ENCODE measurements at places on chromosomes 12 and 14. TPM values are rescaled to one million over a fixed set of nuclear protein-coding genes. Genes with fewer than 3 reads are reported as not detected.
A peak's percentile ranks its signal among the peaks of the same experiment; 100 is the strongest.

- peaks cover 40% of the 10 kb centered on the region for H3K36me3 ChIP-seq
- no peaks in the 10 kb centered on the region for H3K27me3 ChIP-seq
- DNase-seq: no peak
These were observed 73.1 kb upstream of the GPR68 start for GRCh38 chr14:91317381-91318308.

DNA sequence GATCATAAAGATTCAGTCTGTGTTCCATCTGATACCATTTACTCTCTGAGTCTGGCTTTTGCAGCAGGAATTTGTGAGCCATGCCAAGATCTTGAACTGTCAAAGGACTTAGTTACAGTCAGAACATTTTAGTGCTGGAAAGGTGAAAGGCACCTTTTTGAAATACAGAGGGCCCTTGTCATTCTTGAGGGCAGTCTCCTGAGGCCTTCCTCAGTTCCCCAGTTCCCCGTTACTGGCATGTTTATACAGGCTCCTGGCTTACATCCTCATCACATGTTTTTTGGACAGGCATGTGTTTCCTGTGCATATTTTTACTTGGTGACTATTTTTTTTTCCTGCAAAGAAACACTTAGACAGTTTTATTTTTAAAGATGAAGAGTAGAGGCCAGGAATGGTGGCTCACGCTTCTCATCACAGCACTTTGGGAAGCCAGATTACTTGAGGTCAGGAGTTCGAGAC is 21.0 kb downstream of the CFAP54 start:
- H3K36me3 ChIP-seq: no peaks in the 10 kb centered on the region
- H3K4me1 ChIP-seq: no peaks in the 10 kb centered on the region
- no peak overlapping the region for H3K4me3 ChIP-seq
- no peak for DNase-seq
- H3K27ac ChIP-seq: no peak overlapping the region

DNA sequence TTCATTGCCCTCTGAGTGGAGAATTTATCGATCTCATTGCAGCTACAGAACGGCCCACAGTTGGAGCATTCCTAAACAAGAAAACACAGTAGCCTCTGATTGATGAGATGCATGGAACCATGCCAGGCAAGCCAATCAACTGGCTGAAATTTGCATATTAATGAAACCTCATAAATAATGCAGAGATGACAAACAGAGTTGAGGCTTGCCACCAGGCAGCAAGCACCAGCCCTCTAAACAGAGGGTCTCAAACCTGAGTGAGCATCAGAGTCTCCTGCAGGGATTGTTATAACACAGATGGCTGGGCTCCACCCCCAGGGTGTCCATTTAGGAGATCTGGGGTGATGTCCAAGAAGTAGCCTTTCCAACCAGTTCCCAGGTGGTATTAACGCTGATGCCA is 60.9 kb upstream of the CMKLR1 start:
- H3K4me1 ChIP-seq: no peaks in the 10 kb centered on the region
- H3K27me3 ChIP-seq: no peaks in the 10 kb centered on the region
- H3K27ac ChIP-seq: no peak overlapping the region
- H3K4me3 ChIP-seq: no peak overlapping the region
- no peaks in the 10 kb centered on the region for H3K36me3 ChIP-seq

DNA sequence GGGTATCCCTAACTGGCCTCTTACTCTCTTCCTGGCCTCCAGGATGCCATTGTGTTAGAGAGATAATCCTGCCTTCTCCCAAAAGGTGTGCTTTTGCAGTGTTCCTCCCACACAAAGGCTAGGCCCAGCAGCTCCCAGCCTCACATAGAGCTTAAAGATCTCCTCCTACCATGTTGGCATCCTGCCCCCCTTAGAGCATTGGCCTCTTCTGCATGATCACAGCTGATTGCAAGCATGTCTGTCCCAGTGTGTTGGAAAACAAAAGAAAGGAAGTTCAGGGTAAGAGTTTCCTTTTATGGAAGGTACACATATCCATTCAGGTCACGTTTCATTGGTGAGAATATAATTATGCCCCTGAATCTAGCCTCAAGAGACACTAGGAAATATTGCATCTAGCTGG is 405.4 kb downstream of the TMTC2 start:
- H3K4me3 ChIP-seq: no peak overlapping the region
- H3K4me1 ChIP-seq: no peaks in the 10 kb centered on the region
- H3K36me3 ChIP-seq: no peaks in the 10 kb centered on the region
- no peaks in the 10 kb centered on the region for H3K27me3 ChIP-seq

- no peaks in the 10 kb centered on the region for H3K27me3 ChIP-seq
- H3K27ac ChIP-seq: peak overlapping the region; percentile 70
- peak overlapping the region; percentile 87 for H3K4me3 ChIP-seq
- DNase-seq: peak; percentile 87
- no peaks in the 10 kb centered on the region for H3K4me1 ChIP-seq
These were observed 1.1 kb upstream of the PRKAG1 start for GRCh38 chr12:49019443-49020324.

DNA sequence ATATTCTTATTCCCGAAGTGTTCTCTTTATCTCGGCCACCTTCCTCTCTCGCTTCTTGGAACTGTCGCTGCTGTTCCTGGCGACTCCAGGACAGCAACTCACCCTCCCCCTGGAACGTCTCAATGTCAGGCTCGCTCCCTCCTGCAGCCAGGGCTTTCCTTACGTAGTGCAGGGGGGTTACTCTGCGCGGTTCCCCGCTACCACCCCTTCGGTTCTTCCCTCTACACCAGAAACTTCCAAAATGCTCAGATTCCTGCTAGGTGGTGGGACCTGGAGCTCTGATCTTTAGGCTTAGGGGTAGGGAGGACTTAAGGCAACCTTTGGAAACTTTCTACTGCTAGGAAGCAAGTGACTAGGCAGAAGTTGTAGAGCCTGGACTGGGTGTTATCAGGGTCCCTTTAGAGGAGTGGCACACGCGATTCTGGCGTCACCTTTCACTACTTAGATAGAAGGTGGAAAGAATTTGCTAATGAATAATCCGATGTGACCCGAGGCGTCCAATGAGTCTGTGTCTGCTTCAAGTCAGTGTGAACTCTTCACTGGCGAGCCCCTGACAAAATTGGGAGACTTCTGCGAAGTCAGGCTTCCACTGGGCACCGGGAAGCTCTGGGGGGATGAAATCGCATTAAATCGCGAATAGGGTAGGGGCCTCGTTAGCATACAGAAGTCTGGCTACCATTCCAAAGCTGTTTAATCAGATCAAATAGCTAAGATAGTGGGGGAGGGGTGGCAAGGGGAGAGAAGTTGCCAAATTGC is 900 bp upstream of the DPF3 start:
- H3K4me3 ChIP-seq: peak overlapping the region; percentile 90
- no peaks in the 10 kb centered on the region for H3K4me1 ChIP-seq
- no peaks in the 10 kb centered on the region for H3K36me3 ChIP-seq
- no peak overlapping the region for H3K27ac ChIP-seq
- DNase-seq: peak; percentile 83

DNA sequence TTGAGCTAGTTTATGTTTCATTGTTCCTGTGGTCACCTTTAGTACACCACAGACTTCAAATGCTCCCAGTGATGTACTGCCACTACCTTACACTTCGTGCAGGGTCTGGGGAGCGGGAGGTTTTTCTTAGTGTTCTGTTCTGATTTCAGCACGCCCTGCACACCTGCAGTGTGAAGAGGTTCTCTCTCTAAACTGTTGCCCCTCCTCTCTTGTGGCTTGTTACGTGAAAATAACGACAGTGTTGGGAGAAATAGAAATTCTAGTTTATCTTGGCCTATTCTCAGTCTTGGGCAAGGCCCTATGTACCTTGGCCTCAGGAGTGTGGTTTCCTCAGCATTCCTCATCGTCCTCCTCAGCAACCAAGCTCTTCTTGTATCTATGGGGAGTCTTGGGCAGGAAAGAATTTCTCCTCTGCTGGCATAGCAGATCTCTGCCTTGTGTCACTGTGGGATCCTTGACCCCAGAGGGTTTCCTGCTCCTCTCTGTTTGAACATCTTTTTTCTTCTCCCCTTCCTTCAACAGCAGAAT is 48.6 kb downstream of the EIF2S3B start:
- H3K36me3 ChIP-seq: no peaks in the 10 kb centered on the region
- H3K4me3 ChIP-seq: no peak overlapping the region
- H3K27ac ChIP-seq: no peak overlapping the region
- no peak for DNase-seq

DNA sequence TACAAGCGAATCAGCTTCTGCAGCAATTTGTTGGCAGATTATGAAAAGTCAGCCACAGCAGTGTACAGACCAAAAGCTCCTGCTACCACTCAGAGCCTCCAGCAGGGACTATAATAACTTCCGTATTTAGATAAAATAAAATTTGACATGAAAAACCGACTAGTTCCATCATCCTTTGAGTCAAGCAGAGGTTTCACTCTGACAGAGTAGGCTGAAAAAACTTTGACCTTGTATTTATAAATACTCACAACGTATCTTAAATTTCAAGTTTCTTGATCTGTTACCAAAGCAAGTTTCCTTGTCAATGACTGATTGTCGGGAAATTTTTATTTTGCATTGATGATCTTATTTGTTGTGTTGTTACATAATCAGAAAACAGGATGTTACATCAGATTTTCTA is 283.4 kb downstream of the DAD1 start:
- no peaks in the 10 kb centered on the region for H3K36me3 ChIP-seq
- no peak overlapping the region for H3K27ac ChIP-seq
- H3K4me3 ChIP-seq: no peak overlapping the region
- H3K27me3 ChIP-seq: no peaks in the 10 kb centered on the region

DNA sequence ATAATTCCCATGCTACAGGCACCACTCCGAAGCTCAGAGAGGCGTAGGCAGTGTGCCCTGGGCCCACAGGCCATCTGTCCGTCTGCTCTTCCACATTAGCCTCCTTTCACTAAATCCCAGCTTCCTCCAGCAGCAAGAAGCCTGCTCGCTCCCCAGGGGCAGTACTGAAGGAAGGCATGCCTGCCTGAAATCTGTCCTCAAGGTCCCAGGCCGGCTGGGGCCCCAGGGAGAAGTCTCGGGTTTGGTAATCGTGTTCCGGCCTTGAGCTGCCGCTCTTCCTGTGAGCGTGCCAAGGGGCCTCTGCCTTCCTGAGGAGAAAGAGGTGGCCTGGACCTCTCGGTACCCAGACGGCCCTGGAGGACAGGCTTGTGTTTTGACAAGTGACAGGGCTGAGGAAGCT is 15.2 kb upstream of the DLK1 start:
- H3K27me3 ChIP-seq: no peaks in the 10 kb centered on the region
- H3K36me3 ChIP-seq: no peaks in the 10 kb centered on the region
- no peak for DNase-seq
- H3K4me3 ChIP-seq: no peak overlapping the region
- H3K4me1 ChIP-seq: no peaks in the 10 kb centered on the region

DNA sequence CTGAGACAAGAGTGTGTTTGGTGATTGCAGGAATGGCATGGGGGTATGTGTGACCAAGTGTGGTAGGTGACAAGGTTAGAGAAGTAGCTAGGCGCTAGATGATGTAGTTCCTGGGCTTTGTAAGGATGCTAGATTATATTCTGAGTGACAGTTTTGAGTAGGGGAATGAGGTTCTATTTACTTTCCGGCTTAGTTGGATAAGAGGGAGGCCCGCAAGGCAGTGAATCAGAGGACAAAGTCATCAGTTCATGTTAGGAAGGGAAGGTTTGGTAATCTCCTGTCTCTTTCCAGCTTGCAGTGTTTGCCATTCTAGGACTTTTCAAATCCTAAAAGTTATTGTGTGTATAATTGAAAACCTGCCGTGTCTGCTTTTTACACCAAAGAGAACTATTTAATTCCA is 45.0 kb downstream of the CFAP54 start:
- no peak overlapping the region for H3K27ac ChIP-seq
- no peak overlapping the region for H3K4me3 ChIP-seq
- DNase-seq: no peak

DNA sequence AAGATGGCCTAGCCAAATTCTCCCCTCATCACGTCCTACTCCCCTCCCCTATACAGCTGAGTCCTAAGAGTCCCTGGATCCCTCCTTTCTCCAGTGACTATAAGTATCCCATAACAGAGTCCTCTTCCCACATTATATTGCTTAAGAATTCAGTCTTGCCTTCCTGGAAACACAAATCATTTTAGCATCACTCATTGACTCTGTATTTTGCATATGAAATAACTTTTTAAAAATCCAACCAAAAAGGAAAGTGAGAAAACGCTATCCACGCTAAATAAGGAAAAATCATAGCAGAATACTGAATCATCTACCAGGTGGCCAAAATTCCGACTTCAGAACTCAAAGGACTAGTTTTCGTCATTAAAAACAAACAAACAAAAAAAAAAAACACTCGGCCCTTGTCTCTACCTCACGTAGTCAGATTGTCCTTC is 130.2 kb downstream of the GCH1 start:
- H3K27me3 ChIP-seq: no peaks in the 10 kb centered on the region
- no peak overlapping the region for H3K27ac ChIP-seq
- no peaks in the 10 kb centered on the region for H3K4me1 ChIP-seq
- no peaks in the 10 kb centered on the region for H3K36me3 ChIP-seq

GRCh38 chr12:5503774-5504173 is 71.9 kb downstream of the NTF3 start:
- DNase-seq: no peak
- no peak overlapping the region for H3K27ac ChIP-seq
- no peaks in the 10 kb centered on the region for H3K36me3 ChIP-seq
- H3K4me1 ChIP-seq: peaks cover 8% of the 10 kb centered on the region

- H3K4me3 ChIP-seq: peak overlapping the region; percentile 78
- no peaks in the 10 kb centered on the region for H3K27me3 ChIP-seq
- H3K4me1 ChIP-seq: peaks cover 12% of the 10 kb centered on the region
- peak; percentile 91 for DNase-seq
These were observed 7.0 kb upstream of the UBC start for GRCh38 chr12:124921200-124922031.

GRCh38 chr14:34088914-34089313 is 138.0 kb upstream of the EGLN3 start:
- no peak for DNase-seq
- H3K4me1 ChIP-seq: no peaks in the 10 kb centered on the region
- H3K4me3 ChIP-seq: no peak overlapping the region
- no peaks in the 10 kb centered on the region for H3K36me3 ChIP-seq
- no peaks in the 10 kb centered on the region for H3K27me3 ChIP-seq
- H3K27ac ChIP-seq: no peak overlapping the region

DNA sequence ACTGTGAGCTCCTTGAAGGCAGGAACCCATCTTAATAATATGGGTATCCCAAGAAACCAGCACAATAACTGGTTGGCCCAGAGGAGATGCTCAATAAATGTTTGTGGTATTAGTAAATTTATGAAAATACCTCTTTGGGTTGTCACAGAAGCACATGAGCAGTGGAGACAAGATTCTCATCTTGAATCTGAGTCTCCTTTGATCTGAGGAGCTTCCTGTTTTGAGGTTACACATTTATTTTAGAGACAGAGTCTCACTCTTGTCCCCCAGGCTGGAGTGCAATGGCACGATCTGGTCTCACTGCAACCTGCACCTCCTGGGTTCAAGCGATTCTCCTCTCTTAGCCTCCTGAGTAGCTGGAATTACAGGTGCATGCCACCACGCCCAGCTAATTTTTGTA is 247.4 kb downstream of the NRXN3 start:
- H3K27ac ChIP-seq: no peak overlapping the region
- no peak overlapping the region for H3K4me3 ChIP-seq
- H3K4me1 ChIP-seq: no peaks in the 10 kb centered on the region
- no peaks in the 10 kb centered on the region for H3K27me3 ChIP-seq

GRCh38 chr12:114361992-114362391 is 44.0 kb downstream of the TBX5 start:
- peaks cover 11% of the 10 kb centered on the region for H3K27me3 ChIP-seq
- H3K36me3 ChIP-seq: no peaks in the 10 kb centered on the region
- peaks cover 8% of the 10 kb centered on the region for H3K4me1 ChIP-seq
- DNase-seq: no peak
- H3K4me3 ChIP-seq: no peak overlapping the region
- no peak overlapping the region for H3K27ac ChIP-seq

GRCh38 chr12:8493084-8493483 is 20.2 kb upstream of the CLEC4D start:
- H3K4me1 ChIP-seq: no peaks in the 10 kb centered on the region
- H3K36me3 ChIP-seq: no peaks in the 10 kb centered on the region
- no peak overlapping the region for H3K4me3 ChIP-seq

The PTCSC3 gene
- total RNA-seq: not detected

The INHBC gene
- not detected for total RNA-seq

The OVCH1 gene
- total RNA-seq: 0.43 TPM

Measured in endodermal cell (in vitro differentiated cells).